ENCODE measurements at places on chromosomes 16 and 17.

- no peak for DNase-seq
Observed at GRCh38 chr17:46730026-46730425, 88.5 kb downstream of the WNT3 start.

DNA sequence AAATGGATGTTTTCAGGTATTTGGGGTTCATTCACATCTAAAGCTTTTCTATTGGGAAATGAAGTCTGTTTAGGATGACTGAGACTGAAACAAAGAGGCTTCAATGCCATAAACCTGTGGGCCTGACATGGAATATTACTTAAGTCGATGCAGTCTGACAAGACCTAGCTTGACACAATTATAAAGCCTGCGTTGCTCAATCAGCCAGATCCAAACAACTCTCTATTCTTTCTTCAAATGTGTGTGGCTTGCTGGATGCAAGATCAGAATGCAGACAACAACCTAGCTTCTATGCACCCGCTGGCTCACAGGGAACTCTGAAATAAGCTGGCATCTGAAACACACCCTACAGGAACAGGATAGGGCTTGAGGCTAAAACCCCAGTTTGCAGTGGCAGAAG is 40.0 kb downstream of the RFFL start:
- no peak for DNase-seq

DNA sequence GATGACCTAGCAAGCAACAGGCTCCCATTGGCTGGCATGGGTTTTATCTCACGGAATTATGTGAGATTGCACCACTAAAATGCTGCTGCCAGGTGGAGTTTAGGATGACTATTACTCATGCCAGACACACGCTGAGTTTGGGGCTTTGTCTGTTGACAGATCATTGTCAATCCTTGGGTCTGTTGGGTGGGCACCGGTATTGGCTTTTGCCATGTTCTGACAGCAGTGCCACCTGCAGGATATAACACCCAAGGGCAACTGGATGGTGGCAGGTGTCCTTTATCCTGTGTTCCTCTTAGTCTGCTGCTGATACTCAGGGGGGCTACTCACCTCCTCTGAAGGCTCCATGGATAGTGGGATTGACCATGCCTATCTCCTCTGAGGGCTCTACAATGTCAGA is 221.6 kb upstream of the DYNLRB2 start:
- no peak for DNase-seq

- DNase-seq, result peak; percentile 68
Observed at GRCh38 chr17:2058586-2059546, 4.0 kb downstream of the HIC1 start.

- DNase-seq, result no peak
Observed at GRCh38 chr17:6671431-6671830, 19.9 kb downstream of the C17orf100 start.

GRCh38 chr16:89144681-89145080 is 26.9 kb upstream of the CDH15 start:
- no peak for DNase-seq

DNA sequence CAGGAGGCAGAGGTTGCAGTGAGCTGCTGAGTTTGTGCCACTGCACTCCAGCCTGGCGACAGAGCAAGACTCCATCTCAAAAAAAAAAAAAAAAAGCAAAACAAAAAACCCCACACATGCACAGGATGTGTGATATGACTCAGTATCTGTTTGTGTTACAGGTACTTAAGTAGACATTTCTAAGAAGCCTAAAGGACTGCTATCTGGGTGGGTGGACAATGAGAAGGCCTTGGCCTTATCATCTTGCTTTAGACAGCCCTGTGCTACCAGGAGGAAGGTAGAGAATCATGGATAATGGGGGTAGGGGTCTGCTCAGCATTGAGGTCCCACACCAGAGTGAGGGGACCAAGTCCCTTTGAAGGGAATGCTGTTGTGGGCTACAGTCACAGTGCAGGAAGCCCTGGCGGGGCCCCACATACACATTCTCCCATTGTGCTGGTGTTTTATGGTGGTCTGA is 26.7 kb downstream of the PLD6 start:
- DNase-seq, result peak; percentile 49

DNA sequence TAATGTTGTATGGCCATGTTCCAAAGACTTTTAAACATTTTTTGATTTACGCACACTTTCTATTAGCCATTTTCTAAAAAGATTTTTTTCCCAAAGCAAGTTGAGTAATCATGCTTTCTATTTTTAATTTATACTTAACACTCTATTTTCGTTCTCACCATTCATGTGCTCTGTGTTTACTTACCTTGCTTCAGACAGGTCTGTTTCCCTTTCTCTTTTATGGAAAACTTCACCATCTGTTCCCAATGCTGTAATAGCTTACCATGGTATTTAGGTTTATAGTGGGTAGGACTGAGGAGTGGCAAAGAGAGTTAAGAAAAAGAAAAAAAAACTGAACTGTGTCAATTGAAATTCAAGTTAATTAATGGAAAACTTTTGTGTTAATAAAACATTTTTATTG is 37.5 kb upstream of the KCNJ16 start:
- DNase-seq, result no peak

- DNase-seq, result no peak
Observed at GRCh38 chr16:85017151-85017550, 5.8 kb upstream of the ZDHHC7 start.

DNA sequence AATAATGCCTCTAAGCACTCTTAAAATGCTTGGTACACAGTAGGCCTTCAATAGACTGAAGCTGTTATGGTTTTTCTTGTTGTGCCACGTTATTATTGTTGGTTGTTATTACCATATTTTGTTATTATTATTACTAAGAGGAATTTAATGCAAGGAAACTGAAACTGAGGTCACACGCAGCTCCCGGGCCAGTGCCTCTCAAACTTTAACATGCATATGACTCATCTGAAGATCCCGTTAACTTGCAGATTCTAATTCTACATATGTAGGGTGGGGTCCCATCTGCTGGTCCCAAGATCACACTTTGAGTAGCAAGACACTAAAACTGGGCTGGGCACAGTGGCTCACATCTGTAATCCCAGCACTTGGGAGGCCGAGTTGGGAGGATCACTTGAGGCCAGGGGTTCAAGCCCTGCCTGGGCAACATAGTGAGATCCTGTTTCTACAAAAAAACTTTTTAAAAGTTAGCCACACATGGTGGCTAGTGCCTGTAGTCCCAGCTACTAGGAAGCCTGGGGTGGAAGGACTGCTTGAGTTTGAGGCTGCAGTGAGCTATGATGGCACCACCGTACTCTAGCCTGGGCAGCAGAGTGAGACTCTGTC is 888 bp downstream of the ACSM5 start:
- DNase-seq, result no peak

DNA sequence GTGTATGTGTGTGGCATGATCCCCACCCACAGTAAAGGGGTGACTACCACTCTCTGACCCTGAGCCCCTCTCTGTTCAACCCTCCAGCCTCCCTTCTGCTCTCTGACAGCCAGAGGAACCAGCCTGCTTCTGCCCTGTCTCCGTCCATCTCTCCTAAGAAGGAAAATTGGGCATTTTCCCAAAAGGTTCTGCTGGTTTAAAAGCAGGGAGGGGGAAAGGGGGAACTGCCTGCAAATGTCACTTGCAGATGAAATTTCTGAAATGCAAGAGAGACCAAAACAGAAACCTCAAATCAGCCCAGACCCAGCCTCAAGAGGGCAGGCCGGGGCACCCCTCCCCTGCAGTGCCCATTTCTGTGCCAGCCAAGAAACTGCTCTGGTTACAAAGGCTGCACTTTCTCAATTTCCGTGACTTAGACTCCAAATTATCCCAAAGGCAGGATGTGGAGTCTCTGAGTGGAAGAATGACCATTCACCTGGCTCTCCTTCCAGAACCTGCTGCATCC is 197.9 kb downstream of the RBFOX3 start:
- no peak for DNase-seq

DNA sequence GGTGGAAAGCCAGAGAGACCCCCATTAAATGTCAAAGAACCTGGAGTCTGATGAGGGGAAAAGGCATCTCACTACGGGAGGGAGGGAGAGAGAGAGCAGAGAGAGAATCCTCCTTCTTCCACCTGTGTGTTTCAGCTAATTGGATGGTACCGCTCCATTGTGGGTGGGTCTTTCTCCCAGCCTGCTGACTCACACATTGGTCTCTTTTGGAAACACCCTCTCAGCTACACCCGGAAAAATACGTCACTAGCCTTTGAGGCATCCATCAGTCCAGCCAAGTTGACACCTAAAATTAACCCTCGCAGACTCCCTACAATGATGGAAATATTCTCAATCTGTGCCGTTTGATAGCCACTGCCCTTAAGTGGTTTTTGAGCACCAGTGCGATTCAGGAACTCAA is 100.4 kb downstream of the ELAC2 start:
- no peak for DNase-seq

GRCh38 chr17:40032322-40033320 is 17.4 kb downstream of the CSF3 start:
- no peak for DNase-seq

- DNase-seq, result no peak
Observed at GRCh38 chr16:49024896-49025295, 256.7 kb downstream of the CBLN1 start.

DNA sequence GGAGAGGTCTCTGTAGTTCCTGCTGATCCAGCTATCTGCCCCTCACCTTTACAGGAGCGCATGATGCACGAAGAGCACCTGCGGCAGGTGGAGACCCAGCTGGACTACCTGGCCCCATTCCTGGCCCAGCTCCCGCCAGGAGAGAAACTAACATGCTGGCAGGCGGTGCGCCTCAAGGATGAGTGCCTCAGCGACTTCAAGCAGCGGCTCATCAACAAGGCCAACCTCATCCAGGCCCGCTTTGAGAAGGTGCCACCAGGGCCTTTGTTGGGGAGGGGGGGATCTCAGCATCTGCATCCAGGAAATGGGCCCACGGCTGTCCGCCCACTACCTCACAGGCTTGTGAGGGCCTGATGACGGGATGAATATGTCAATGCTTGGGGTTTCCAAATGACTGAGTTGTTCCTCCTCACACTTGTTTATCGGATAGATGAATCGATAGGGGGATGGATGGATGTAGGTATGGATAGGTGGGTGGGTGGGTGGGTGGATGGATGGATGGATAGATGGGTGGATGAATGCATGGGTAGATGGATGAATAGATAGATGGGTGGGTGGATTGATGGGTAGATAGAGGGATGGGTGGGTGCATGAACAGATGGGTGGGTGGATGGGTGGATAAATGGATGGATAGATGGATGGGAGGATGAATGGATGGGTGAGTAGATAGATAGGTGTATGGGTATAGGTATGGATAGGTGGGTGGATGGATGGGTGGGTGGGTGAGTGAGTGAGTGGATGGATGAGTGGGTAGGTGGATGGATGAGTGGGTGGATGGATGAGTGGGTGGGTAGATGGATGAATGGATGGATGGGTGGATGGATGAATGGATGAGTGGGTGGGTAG is 7.0 kb upstream of the KATNB1 start:
- DNase-seq, result no peak

GRCh38 chr16:75241955-75242354 is 9.5 kb downstream of the BCAR1 start:
- DNase-seq, result no peak

- peak; percentile 84 for DNase-seq
Observed at GRCh38 chr17:55264645-55265298, at the start of gene HLF. TSS of gene HLF (plus strand) at chr17:55264960. CDS start at chr17:55265485, 525 bp downstream.

- no peak for DNase-seq
Observed at GRCh38 chr16:81752876-81753227, 26.2 kb upstream of the PLCG2 start.

GRCh38 chr16:10728003-10728887 is 15.4 kb upstream of the NUBP1 start:
- DNase-seq, result no peak

DNA sequence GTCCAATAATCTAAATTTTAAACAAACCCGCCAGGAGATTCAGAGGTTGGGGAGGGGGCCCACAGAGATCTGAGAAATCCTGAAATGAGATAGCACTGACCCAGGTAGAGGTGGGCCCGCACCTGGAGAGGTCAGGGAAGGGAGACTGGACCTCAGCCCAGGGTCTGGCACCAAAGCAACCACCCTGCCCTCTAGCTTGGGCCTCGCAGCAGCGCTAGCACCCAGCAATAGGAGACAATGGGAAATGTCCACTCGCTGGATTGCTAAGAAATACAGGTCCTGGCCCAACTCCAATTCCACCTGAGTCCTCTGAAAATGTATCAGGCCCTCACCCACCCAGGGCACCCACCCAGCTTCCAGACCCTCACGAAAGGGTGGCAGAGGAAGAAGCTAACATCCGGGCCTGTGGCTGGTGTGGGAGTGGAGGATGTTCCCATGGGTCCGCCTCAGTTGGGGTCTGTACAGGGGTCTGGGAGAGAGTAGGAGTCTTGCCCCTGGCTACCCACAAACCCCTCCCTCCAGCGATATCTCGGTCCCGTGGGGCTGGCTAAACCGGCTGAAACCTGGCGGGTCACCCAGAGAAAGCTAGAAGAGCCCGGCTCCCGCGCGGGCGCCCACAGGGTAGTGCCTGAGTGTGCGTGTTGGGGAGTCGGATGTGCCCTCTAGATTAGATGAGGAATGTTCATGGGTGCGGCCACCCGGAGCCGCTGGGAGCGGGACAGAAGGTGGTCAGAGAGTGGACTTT is 1.1 kb downstream of the PLLP start:
- no peak for DNase-seq

DNA sequence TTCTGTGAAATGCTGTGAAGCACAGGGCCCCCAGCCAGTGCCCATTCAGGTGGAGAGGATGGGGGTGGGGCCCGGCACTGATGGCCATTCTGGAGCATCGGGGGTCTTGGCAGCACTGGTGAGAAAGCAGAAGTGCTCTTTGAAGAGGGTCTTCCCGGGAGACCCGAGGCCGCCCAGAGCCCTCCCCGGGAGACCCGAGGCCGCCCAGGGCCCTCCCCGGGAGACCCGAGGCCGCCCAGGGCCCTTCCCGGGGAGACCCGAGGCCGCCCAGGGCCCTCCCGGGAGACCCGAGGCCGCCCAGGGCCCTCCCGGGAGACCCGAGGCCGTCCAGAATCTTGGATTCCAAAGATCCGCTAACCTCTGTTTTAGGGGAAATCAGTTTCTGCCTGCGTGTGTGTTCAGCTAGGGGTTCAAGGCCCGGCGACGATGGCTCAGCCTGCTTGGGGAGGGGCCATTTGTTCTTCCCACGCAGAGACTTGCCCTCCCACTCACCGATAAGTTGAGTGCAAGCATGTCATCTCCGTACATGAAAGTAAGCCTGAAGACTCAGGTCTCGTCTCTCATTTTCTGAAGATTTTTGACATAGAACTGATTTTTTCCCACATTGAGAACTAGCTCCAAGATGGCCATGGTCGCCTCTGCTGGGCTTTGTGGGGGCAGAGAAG is 35.2 kb upstream of the CAPN15 start:
- no peak for DNase-seq

DNA sequence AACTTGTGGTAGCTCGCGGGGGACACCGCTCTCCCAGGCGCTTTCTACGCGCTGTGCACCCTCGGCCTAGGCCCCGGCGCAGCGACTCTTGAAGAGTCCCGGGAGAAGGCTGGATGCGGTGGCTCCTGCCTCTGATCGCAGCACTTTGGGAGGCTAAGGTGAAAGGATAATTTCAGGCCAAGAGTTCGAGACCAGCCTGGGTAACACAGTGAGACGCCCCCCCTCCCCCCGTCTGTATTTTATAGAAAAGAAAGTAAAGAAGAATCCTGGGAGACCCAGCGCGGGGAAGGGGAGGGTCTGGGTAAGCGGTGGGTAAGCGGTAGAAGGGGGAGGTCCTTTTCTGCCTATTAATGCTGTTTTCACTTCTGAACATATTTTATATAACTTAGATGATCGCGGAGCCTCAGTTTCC is 486 bp upstream of the PLLP start:
- no peak for DNase-seq

- DNase-seq, result no peak
Observed at GRCh38 chr16:89613231-89613953, at the start of gene DPEP1. TSS of gene DPEP1 (plus strand) at chr16:89613642. CDS start at chr16:89630411, 16,769 bp downstream.

GRCh38 chr16:582614-583331 is 7.1 kb upstream of the RAB40C start:
- no peak for DNase-seq

Measured in CD4-positive, alpha-beta T cell treated with Interleukin-10 for 1 hour (primary cell).